ENCODE measurements at places on chromosomes 12 and 14.
A peak's percentile ranks its signal among the peaks of the same experiment; 100 is the strongest.

DNA sequence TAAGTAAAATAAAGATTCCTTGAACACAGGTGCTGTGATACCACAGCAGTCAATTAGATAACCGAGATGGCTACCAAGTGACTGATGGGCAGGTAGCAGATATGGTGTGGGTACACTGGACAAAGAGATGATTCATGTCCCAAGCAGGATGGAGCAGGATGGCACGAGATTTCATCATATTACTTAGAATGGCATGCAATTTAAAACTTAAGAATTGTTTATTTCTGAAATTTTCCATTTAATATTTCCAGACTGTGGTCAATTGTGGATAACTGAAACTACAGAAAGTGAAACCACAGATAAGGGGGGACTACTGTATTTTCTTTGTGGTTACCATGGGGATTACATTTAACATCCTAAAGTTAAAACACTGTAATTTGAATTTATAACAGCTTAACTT is 7.5 kb upstream of the ZFP36L1 start:
- no peak for DNase-seq

GRCh38 chr14:100108840-100109593 is 43.8 kb downstream of the EVL start:
- DNase-seq = no peak

- DNase-seq = no peak
These were observed 19.9 kb downstream of the SH2B3 start for GRCh38 chr12:111425655-111426054.

GRCh38 chr12:27560126-27560525 is 36.1 kb downstream of the PPFIBP1 start:
- DNase-seq = no peak

DNA sequence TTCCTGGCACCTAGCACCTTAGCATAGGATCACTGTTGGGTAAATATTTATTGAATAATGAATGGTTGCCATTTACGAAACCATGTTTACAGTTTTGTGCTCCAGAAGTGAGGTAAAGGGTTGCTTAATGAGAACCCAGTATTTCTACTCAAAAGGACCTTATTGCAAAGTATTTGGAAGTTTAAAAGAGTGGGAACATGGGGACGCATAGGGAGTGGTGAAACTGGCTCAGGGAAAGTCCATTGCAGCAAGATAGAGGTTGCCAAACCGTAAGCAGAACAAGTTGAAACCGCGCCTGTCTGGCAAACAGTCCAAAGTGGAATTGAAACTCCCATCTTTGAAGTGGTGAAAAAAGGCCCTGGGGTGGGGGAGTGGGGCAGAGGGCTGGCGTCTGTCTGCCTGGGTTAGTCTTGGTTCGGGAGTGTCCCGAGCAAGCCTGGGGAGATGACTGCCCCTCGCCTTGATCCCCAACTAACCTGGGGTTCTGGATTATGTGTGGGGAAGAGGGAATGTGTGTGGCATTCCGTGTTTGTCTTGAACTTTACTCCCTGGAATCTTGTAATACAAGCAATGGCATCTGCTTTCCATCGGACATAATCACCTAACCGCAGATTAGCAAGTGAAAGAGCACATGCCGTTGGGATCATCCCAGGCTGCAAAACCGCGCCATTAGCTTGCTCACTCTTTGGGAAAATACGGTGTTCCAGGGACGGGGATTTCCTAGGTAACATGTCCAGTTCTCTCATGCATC is 7.2 kb downstream of the ALDH2 start:
- peak; percentile 86 for DNase-seq

DNA sequence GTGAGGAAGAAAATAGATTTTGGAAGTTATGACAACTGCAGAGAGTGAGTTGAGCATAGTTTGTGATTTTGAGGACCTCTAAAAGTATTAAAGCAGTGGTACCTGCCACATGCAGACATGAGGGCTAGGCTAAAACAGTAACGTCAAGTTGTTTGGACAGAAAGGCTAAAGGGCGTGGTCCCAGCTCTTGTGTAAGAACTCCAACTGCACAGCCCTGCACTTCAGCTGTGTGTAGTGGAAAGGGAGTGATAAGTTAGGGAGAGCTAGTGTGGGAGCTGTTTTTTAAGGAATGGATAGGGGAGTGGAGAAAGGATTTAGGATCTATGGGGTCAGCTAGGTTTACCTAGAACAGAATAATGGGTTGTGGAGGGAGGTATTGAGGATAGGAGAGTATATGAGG is 39.5 kb downstream of the TESPA1 start:
- DNase-seq = no peak

Measured in ureter (tissue), 1 donor.